Naive thymus-derived CD8-positive, alpha-beta T cell (primary cell): ENCODE measurements at places on chromosomes 5 and 9.

- H3K36me3 ChIP-seq: no peaks in the 10 kb centered on the region
- DNase-seq: no peak
- no peaks in the 10 kb centered on the region for H3K4me1 ChIP-seq
- no peaks in the 10 kb centered on the region for H3K27me3 ChIP-seq
- H3K27ac ChIP-seq: no peak overlapping the region
Measured at GRCh38 chr9:109193974-109194556, 27.0 kb upstream of the FRRS1L start.

- no peak overlapping the region for H3K4me3 ChIP-seq
- no peak for DNase-seq
- peaks cover 46% of the 10 kb centered on the region for H3K27me3 ChIP-seq
Measured at GRCh38 chr5:168286386-168286785, 5.1 kb upstream of the WWC1 start.

GRCh38 chr5:111691914-111692313 is 65.1 kb downstream of the NREP start:
- H3K27ac ChIP-seq: no peak overlapping the region
- H3K36me3 ChIP-seq: no peaks in the 10 kb centered on the region
- H3K4me1 ChIP-seq: no peaks in the 10 kb centered on the region

DNA sequence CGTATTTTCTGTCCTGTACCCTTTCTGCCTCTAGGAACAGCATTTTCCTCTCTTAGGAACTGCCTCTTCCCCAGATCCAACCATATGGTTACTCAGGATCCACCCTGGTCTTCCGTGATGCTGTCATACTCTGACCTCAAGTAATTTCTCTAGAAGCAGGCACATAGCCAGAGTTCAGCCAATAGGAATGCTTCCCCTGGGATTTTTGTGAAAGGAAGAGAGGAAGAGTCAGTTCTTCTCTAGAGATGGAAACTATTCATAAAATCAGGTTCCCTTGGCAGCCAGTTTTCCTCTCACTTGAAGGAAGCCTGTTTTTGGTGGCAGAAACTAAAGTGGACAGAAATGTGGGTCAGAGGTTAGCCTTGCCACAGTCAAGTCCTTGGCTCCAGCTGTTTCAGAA is 400.1 kb upstream of the PCSK5 start:
- H3K36me3 ChIP-seq: no peaks in the 10 kb centered on the region
- no peak overlapping the region for H3K4me3 ChIP-seq
- no peaks in the 10 kb centered on the region for H3K4me1 ChIP-seq

GRCh38 chr5:157540707-157541446 is 34.7 kb downstream of the ADAM19 start:
- H3K4me1 ChIP-seq: peaks cover 63% of the 10 kb centered on the region
- no peak for DNase-seq
- H3K27ac ChIP-seq: no peak overlapping the region
- H3K4me3 ChIP-seq: peak overlapping the region; percentile 51
- H3K27me3 ChIP-seq: no peaks in the 10 kb centered on the region
- H3K36me3 ChIP-seq: no peaks in the 10 kb centered on the region

- peaks cover 50% of the 10 kb centered on the region for H3K36me3 ChIP-seq
- H3K4me1 ChIP-seq: peaks cover 9% of the 10 kb centered on the region
- H3K4me3 ChIP-seq: no peak overlapping the region
- H3K27ac ChIP-seq: peak overlapping the region; percentile 32
- no peak for DNase-seq
Measured at GRCh38 chr5:40716000-40716399, 36.3 kb downstream of the PTGER4 start.

- no peak overlapping the region for H3K27ac ChIP-seq
- H3K36me3 ChIP-seq: peaks cover 3% of the 10 kb centered on the region
- no peak for DNase-seq
- H3K4me1 ChIP-seq: peaks cover 6% of the 10 kb centered on the region
- no peak overlapping the region for H3K4me3 ChIP-seq
- no peaks in the 10 kb centered on the region for H3K27me3 ChIP-seq
Measured at GRCh38 chr9:21477466-21477865, 4.6 kb downstream of the IFNE start.

DNA sequence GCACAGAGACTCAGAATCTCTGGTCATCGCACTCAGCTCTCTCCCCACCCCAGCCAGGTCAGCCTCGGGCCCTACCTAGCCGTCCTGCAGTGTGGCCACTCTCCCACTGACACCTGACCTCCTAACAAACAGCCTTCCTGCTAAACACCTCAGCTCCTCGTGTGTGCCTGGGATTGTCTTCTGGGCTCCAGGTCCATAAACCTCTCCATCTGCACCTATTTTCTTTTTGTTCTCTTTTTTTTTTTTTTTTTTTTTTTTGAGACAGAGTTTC is 193.6 kb downstream of the ROR2 start:
- H3K4me3 ChIP-seq: no peak overlapping the region
- no peaks in the 10 kb centered on the region for H3K4me1 ChIP-seq
- no peak for DNase-seq
- H3K36me3 ChIP-seq: peaks cover 1% of the 10 kb centered on the region

DNA sequence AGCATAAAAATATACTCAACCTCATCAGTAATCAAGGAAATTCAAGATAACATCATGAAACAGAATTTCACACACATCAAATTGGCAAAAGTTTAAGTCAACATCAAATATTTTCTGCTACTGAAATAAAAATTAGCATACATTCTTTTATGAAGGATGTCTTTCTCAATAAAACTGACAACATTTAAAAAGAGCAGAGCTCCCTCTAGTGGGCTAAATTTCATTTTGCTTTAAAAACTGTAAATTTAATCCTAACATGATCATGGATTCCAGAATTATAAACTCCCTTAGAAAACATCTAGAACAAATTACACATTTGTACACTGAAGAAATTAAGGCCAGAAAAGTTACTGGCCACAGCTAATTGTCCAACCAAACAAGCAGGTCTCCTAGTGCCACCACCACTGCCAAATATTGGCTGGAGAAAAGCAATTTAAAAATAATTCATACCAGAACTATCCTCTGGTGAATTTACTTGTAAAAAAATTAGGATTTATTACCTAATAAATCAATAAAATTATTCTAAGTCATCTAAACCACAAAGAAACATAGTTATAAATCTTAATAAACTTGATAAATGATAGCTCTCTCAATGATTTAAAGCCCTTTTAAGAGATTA is 31.2 kb downstream of the DEPDC1B start:
- no peaks in the 10 kb centered on the region for H3K27me3 ChIP-seq
- peaks cover 2% of the 10 kb centered on the region for H3K4me1 ChIP-seq
- H3K27ac ChIP-seq: no peak overlapping the region
- H3K36me3 ChIP-seq: no peaks in the 10 kb centered on the region

- no peaks in the 10 kb centered on the region for H3K4me1 ChIP-seq
- no peaks in the 10 kb centered on the region for H3K36me3 ChIP-seq
- H3K4me3 ChIP-seq: no peak overlapping the region
- H3K27me3 ChIP-seq: peaks cover 10% of the 10 kb centered on the region
Measured at GRCh38 chr5:180467028-180467975, 26.9 kb upstream of the CNOT6 start.

DNA sequence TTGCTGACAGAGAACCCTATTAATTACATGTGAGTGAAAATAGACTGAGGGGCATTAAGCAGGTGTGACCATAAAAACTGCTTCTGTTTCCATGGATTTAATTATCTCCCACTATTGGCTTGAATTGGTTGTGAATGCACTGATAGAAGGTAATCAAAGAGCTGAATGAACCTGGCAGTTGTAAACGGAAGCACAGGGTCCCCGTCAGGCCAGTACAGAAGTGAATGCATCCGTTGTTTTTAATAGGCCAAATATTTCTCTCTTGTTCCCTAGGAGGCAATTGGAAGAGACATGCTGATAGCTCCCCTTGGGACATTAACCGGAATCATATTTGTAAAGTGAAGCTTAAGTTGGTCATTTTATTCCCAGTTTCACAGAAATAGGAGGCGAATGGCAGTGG is 147.0 kb downstream of the CAVIN4 start:
- no peaks in the 10 kb centered on the region for H3K36me3 ChIP-seq
- H3K4me1 ChIP-seq: no peaks in the 10 kb centered on the region
- no peak overlapping the region for H3K4me3 ChIP-seq

DNA sequence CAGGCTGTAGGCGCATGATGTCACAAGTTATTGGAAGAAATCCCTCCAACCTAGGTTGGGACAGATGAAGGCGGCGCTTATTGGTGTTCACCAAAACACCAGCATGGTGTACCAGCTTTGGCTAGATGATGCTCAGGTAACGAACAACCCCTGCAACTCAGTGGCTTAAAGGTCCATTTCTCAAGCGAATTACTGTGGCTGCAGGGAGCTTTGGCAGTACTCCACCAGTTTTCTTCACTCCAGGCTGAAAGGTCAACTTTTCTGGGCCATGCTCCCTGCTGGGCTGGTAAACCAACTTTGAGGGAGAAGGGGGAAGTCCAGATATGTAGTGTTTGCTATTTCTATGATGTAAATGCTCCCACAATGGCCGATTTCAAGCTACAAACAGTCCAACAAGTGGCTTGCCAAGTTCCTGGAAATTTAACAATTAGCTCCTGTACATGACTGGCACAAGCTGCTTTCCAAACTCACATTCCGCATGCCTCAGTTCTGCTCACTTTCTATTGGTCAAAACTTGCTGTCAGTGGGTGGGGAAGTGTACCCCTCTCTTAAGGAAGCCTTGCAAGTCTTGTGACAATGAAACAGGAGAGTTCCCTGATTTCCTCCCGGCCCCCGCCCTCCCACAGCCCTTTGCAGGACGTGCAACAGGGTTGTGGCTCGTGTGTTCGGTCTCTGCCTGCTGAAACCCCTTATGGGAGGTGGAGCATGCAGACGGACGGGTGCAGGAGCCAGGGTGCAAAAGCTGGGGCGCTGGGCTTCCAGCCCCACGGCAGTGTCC is 588 bp upstream of the ZBED3 start:
- H3K4me3 ChIP-seq: peak overlapping the region; percentile 95
- peaks cover 8% of the 10 kb centered on the region for H3K36me3 ChIP-seq
- H3K4me1 ChIP-seq: peaks cover 20% of the 10 kb centered on the region
- DNase-seq: no peak

GRCh38 chr5:94749042-94749441 is 130.6 kb downstream of the SLF1 start:
- H3K27ac ChIP-seq: no peak overlapping the region
- no peak overlapping the region for H3K4me3 ChIP-seq
- no peak for DNase-seq
- no peaks in the 10 kb centered on the region for H3K27me3 ChIP-seq

DNA sequence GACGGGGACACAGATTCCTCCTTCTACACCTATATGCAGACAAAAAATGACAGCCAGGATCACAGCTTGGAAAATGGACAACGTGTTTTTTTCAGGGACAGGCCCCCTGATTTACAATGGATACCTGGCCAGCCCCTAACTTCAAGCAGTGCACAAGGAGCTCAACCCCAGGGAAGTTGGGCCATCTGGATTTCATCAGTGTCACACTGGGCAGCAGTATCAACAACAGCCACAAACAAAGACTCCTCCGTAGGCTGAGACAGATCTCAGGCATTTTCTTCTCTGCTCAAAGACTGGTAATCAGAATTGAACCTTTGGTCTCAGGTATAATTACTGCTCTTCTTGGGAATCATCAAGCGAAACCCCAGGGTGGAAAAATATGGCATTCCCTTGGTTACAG is 374.0 kb downstream of the ZNF608 start:
- no peak overlapping the region for H3K27ac ChIP-seq
- no peak for DNase-seq
- H3K4me3 ChIP-seq: no peak overlapping the region

DNA sequence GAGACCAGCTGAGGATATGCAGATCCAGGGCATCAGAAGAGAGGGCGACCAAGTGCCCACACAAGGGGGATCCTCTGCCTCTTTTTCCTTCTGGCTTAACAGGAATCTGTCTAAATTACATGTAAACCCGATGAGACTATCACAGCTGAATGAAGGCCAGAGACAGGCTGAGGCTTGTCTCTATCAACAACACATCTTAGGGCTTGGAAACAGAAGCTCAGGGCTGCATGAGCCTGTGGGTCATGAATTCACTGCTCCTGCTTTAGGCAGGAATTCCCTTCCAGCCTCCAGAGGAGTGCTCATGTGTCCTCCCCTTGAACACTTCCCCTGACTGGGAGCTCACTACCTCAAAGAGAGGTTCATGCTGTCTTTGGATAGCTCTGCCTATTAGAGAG is 106.1 kb upstream of the PHYKPL start:
- H3K36me3 ChIP-seq: no peaks in the 10 kb centered on the region
- no peak for DNase-seq
- no peaks in the 10 kb centered on the region for H3K27me3 ChIP-seq
- H3K4me3 ChIP-seq: no peak overlapping the region

- H3K4me3 ChIP-seq: no peak overlapping the region
- no peak for DNase-seq
- H3K27ac ChIP-seq: no peak overlapping the region
- H3K36me3 ChIP-seq: no peaks in the 10 kb centered on the region
- peaks cover 46% of the 10 kb centered on the region for H3K27me3 ChIP-seq
Measured at GRCh38 chr5:73157414-73158303, 15.3 kb upstream of the TMEM174 start.

DNA sequence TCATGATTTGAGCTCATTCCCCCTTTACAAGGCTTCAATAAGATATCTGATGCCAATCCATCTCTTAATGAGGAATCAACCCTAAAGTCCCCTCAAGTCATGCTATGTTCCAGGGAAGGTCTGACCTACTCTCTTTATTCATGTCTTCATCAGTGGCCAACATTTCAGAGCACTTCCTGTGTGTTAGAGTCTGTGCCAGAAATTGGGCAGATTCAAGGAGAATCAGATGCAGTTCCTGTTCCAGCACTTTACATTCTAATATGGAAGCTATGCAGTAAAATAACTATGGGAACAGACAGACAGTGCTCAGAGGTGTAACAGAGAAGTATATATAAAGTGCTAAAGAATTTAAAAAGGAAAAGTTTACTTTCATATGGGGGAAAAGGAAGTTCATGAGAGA is 193.4 kb upstream of the NR4A3 start:
- no peaks in the 10 kb centered on the region for H3K4me1 ChIP-seq
- H3K27ac ChIP-seq: no peak overlapping the region
- no peak overlapping the region for H3K4me3 ChIP-seq
- no peak for DNase-seq
- peaks cover under 1% of the 10 kb centered on the region for H3K27me3 ChIP-seq

- peaks cover 14% of the 10 kb centered on the region for H3K27me3 ChIP-seq
- H3K27ac ChIP-seq: no peak overlapping the region
- H3K4me3 ChIP-seq: no peak overlapping the region
- DNase-seq: no peak
Measured at GRCh38 chr9:89095761-89096528, 82.7 kb downstream of the SHC3 start.
